ENCODE measurements at places on chromosomes 7 and 10.

DNA sequence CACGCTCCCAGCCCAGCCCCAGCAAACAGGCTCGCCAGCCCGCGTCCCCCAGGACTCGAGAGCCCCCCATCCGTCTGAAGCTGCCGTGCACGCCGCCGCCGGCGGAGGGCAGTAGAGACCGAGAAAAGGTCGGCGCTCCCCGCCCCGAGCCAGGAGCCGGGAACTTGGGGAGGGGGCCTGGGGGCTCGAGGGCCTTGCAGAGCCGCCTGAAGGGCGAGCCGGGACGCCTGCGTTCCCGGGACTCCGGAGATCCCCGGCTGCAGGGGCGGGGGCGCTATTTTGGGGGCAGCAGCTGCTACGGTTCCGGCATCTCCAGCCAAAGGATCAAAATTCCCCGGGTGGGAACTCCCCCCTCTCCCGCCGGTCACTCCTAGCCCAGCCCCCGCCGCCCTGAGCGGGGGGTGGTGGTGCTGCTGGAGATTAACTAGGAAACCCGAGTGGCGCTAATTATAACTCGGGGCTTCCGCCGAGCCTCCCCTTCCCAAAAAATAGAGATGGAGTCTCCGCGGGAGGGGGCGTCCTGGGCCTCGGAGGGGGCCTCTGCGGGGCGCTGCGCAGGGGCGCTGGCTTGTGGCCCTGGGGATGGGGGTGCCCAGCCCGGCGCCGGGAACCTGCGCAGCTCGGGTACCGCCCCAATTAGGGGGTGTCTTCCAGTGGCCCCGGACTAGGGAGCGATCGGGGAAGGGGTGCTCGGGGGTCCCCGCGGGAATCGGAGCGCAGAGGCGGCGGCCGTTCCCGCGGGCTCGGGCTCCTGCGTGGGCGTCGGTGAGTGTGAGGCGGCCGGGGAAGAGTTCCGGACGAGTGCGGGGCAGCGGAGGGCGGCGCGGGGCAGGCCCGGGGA lies 608 bp downstream of the ACHE start:
- DNase-seq: no peak

GRCh38 chr7:43439631-43440401 lies 143.1 kb upstream of the STK17A start:
- peak; percentile 37 for DNase-seq

- no peak for DNase-seq
Observed at GRCh38 chr10:51031950-51032349, 42.3 kb upstream of the PRKG1 start.

DNA sequence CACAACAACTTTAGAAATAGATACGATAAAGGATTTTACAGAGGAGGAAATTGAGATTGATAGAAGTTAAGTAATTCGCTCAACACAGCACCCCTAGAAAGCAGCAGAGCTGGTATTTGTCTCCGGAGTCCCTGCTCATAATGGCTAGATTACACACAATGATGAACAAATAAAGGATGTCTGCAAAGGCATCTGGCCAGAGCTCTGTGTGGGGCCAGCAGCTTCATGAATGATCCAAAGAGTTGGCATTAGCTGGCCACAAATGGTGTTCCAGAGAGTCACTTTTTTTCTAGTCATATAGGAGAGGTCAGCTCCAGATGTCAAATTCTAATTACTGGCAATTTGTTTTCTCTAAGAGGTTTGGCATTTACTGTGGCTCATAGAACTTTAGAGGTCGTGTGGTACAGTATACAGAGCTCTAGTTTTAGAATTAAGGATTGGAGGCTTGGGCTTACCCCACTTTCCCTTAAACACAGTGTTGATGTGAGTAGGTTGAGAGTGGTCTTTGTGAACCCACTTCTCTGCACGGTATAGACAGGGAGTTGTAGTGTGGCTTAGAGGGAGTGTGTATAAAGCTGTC lies 186.2 kb downstream of the BICC1 start:
- no peak for DNase-seq

GRCh38 chr10:73998929-73999691 lies 1.2 kb downstream of the VCL start:
- no peak for DNase-seq

- no peak for DNase-seq
Observed at GRCh38 chr10:1295756-1296480, 239.7 kb downstream of the WDR37 start.

Measured in NCI-H748 treated with DMSO at 0.1 percent for 48 hours (cell line).